ENCODE measurements at places on chromosomes 1 and 21.

- no peak for DNase-seq
Measured at GRCh38 chr1:25631750-25632485, 15.3 kb downstream of the MAN1C1 start.

GRCh38 chr1:168019407-168019806 is 82.5 kb upstream of the MPC2 start:
- DNase-seq = no peak

DNA sequence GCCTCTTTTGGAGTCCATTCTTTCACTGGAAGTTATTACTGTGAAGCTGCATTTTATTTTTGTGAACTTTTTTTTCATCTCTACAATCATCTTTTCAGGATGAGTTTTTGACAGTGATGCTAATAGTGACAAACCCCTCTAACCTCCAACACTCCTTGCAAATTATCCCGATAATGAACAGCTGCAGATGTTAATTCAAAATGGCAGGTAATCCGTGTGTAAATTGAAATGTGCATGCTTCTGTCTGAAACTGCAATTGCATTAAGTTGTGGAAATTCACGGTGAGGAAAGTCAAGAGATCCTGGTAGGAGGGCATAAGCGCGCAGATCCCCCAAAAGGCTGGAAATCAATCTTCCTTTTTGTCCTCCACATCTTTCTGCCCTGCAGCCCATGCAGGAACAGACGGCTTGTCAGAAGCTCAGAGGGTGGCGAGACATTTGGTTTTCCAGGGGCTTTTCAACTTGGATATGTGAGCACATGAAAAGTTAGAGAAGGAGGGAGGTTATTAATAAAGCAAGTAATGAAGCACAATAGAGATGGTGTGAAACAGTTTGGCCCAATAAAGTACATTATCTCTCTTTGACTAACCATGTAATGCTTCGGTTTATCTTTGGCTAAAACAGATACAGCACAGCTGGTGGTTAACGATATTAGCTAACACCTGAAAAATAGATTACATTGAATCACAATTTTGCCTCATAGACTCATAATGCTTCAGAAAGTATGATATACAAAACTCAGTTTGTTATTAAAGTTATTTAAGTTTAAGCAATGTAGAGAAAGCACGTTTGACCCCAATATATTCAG is 143.5 kb upstream of the COA6 start:
- no peak for DNase-seq

GRCh38 chr1:183365676-183366075 is 52.5 kb downstream of the NMNAT2 start:
- no peak for DNase-seq

DNA sequence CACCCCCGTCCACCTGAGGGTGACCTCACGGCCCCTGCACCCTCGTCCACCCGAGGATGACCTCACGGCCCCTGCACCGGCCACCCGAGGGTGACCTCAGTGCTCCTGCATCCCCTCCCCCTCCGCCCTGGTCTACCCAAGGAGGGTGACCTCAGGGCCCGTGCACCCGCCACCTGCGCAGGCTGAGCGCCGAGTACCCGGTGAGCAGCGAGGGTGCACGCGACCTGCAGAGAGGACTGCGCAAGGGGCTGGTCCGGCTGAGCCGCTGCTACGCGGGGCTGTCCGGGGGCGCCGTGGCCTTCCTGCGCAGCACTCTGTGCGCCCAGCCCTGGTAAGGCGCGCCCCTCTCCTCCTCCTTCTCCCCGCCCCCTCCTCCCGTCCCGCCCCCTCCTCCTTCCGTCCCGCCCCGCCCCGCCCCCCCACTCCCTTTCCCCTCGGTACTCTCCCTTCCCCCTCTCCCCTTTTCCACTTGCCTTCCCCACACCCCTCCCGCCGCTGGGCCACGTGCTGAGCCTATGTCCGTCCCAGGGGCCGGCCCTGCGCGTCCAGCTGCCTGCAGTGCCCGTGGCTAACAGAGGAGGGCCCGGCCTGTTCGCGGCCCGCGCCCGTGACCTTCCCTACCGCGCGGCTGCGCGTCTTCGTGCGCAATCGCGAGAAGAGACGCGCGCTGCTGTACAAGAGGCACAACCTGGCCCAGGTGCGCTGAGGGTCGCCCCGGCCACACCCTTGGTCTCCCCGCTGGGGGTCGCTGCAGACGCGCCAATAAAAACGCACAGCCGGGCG is 28.4 kb downstream of the TRIM11 start:
- no peak for DNase-seq

- DNase-seq = no peak
Measured at GRCh38 chr1:243266231-243266630, 10.4 kb downstream of the SDCCAG8 start.

All from kidney glomerular epithelial cell (primary cell).